Left renal pelvis (tissue), 4 donors: ENCODE measurements at places on chromosomes 1 and 21. TPM values are rescaled to one million over a fixed set of nuclear protein-coding genes. Genes with fewer than 3 reads are reported as not detected.

ZSCAN20 gene
- polyA plus RNA-seq, result 6.3 TPM

LCE1D gene
- polyA plus RNA-seq, result not detected

CAPN8 gene
- 4.0 TPM for polyA plus RNA-seq

ITLN2 gene
- polyA plus RNA-seq, result not detected

DNA sequence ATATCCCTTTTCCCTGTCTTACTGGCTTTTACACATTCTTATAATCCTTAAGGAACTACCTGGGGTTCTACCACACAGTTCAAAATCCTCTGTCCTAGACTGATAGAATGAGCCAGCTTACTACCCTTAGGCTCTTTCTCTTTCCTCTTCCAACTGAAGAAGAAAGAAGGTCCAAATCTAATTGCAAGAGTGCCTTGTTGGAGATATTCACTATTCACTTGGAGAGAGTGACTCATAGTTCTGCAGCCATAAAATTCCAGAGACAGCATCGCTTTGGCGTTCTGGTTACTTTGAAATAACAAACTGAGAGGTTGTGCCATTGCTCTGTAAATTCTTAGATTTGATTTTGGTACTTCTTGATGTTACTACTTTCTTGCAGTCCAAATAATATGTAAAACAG lies 4.2 kb downstream of the CADM3 start:
- no peak for DNase-seq

GRCh38 chr21:26127918-26128317 lies 42.7 kb downstream of the APP start:
- DNase-seq, result no peak

- DNase-seq, result no peak
These were observed 13.9 kb downstream of the CRYBG2 start for GRCh38 chr1:26340047-26340481.

GRCh38 chr1:245198748-245199516 lies 44.1 kb downstream of the KIF26B start:
- DNase-seq, result no peak

DNA sequence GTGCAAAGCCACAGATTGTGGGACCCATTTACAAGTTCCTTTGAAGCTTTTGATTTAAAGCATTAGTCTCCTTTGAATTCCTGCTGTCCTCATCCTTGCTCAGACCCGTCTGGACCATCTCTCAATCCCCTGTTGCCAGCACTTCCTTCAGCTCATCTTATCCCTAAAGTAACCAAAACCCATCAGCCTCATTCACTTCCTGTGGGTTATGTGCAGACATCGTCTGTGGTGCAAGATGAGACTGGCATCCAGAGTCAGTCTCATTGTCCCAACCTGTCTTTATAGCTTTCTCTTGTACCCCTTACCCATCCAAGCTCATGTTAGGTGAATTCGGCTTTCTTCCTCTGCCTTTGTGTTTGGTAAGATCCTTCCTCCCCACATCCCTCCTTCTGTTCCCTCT lies 29.3 kb downstream of the ATP1A1 start:
- DNase-seq, result no peak

GRCh38 chr1:1558591-1558990 lies 16.1 kb downstream of the SSU72 start:
- no peak for DNase-seq

GRCh38 chr1:30475201-30475600 lies 248.2 kb downstream of the MATN1 start:
- no peak for DNase-seq

DNA sequence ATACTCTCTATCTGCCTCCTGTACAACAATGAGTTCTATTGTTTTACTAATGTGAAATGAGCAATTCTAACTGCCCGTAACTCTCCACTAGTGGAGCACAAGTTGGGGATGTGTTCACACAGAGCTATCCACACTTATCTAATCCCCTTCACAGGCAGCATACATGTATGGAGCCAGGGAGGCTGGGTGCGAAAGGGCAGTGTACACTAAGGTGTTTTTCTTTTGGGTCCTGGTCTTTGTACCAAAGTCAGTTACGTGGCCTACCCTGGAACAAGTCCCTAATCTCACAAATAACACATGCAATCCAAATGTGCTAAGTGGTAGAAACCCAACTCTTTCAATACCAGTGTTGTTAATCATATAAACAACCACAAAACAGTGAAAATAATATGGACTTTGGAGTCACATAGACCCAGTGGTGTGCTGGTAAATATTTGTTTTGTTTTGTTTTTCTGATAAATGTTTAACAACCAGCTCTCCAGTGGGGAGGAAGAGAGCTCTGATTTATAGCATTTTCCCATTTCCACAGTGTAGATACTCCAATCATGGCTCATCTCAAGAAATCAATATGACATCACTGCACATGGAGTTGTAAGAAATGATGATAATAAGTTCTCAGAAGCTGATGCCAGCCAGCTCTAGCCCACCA lies 319.9 kb upstream of the DUSP10 start:
- no peak for DNase-seq

DNA sequence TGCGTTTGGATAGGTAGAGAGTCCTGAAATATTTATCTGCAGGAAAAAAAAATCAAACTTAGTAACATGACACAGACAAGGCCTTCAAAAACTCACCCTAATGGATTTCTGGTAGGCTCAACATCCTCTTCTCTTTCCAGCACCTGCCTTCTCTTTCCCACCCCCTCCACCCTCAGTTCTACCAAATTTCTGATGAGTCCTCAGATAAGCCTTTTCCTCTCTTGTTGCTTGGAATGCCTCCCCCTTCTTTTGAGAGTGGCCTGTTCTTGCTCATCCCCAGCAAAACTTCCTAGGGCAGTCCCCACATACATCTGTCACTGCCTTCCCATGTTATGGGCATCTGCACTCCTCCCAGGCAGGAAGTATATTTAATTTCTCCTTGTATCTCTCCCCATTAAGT lies 7.6 kb upstream of the LBR start:
- DNase-seq, result no peak

DNA sequence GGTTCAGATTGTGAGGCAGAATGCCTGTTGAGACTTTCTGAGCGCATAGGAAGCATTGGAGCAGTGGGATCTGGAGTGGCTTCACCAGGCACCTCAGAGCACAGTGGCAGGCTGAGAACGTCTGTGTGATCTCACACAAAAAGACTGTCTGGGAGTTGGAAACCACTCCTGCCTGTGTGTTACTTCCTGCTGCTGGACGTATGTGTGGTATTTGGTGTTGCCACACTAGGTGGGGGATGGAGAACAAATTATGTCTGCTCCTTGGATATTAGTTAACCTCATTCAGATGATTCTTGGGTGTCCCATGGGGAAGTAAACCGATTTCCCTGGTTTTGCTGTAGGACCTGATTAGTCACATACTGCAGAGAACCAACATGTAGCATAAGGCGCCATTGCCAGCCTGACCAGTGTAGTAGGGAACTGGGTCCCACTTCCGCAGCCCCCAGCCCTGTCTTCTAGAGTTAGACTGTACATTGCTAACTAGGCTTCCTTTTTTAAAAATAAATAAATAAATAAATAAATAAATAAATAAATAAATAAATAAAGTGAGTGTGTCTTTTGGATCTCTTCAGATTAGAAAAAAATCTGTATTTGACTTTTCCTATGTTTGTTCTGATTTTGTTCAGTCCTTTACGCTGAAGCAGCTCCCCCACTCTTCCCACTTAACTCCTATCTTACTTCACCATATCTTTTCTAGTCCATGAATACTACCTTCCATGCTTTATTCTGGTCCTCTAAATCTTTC lies 26.9 kb downstream of the UCK2 start:
- no peak for DNase-seq

- no peak for DNase-seq
These were observed 13.4 kb downstream of the RBM11 start for GRCh38 chr21:14229399-14229798.

GRCh38 chr1:237789619-237790018 lies 101.1 kb downstream of the ZP4 start:
- DNase-seq, result no peak

- no peak for DNase-seq
These were observed 710 bp upstream of the PALMD start for GRCh38 chr1:99645203-99645602.

GRCh38 chr1:113929750-113930498 lies 800 bp downstream of the HIPK1 start:
- no peak for DNase-seq

DNA sequence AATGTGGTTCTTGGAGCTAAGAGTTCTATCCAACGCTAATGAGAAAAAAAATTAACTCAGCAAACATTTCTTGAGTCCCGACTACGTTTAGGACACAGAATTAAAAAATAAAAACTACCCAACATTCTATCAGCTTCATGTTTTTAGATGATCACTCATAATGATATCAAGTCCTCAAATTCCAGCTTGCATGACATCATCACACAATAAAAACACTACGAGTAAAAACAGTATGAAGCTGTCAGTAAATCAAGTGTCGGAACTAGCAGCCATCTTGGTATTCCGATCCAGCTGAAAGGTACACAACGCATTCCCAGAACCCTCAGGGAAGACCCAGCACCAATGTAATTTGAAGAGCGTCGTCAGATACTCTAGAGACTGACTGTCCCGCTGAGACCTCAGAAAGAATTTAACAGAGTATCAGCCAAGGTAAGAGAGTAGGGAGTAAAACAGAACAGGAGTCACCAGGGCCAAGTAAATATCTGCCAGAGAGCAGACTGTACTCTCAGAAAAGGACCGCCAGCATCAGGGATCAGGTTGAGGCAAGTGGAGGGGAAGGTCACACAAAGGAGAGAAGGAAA lies 57.0 kb downstream of the NRIP1 start:
- DNase-seq, result no peak

GRCh38 chr1:203612932-203613682 lies 13.5 kb upstream of the ATP2B4 start:
- no peak for DNase-seq

DNA sequence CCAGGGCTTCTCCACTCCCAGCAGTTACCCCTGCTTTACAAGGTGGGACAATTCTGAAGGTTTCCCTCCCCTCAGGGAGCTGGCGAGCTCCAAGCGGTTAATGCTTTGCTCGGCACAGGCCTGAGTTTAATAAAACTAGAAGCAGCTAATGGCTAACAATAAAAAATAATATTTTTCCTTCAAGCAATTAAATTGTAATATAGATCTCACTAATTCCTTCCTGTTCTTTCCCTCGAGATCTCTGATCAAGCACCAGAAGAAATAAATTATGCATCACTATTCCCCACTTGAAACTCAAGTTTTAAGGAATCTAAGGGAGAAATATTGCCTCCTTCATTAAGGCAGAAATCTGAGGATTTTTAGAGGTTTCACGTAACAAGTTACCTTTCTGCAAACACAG lies 42.9 kb downstream of the GLIS1 start:
- DNase-seq, result no peak

GRCh38 chr21:15367061-15367626 lies 302.3 kb upstream of the NRIP1 start:
- no peak for DNase-seq

DNA sequence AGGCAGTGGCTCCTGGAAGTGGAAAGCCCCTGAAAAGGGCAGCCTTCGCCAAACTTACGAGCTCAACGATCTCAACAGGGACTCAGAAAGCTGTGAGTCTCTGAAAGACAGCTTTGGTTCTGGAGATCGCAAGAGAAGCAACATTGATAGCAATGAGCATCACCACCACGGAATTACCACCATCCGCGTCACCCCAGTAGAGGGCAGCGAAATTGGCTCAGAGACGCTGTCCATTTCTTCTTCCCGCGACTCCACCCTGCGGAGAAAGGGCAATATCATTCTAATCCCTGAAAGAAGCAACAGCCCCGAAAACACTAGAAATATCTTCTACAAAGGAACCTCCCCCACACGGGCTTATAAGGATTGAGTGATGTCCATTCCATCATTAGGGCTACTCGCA lies 42.4 kb downstream of the PLPPR4 start:
- DNase-seq, result no peak

- DNase-seq, result no peak
These were observed 54.7 kb downstream of the RBM11 start for GRCh38 chr21:14270631-14271030.
